Nephron progenitor cell (in vitro differentiated cells): ENCODE measurements at places on chromosomes 3 and 15.
A peak's percentile ranks its signal among the peaks of the same experiment; 100 is the strongest.

- peak; percentile 93 for DNase-seq
Measured at GRCh38 chr3:52001443-52001974, 5.8 kb upstream of the RPL29 start.

DNA sequence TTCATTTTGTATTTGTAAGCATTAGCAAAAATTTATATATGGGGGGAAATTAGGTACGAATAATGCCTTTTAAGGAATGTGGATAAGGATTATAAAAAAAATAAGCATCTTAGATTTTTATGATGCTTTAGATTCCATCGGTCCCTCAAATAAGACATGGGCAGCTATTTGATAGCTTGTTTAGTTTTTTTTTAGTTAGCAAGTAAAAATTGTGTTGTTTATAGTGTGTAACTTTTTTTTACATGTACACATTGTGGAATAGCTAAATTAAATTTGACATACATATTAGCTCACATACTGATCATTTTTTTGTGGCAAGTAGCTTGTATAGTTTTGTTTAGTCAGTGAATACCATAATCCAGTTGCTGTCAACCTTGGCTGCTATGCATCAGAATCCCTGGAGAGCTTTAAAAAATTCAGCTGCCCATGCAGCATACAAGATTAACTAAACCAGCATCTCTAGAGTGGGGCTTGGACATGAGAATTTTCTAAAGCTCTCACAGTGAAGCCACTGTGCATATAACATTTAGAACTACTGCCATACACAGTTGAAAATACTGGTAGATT is 53.9 kb downstream of the TMOD3 start:
- DNase-seq: no peak

DNA sequence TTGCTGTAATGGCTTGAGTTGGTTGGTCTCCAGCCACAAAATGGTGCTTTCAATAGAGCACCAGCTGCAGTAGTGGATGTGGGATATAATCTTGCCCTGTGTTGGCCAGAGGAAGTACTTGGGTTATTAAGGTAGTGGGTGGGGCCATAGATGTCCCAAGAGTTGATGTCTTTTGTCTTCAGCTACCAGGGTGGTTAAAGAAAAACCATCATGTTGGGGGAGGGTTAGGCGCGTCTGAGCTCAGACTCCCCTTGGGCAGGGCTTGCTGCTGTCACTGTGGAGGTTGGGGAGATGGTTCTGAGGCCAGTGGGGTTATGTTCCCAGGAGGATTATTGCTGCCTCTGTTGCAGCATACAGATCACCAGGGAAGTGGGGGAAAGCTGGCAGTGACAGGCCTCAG is 46.9 kb upstream of the GADL1 start:
- no peak for DNase-seq

DNA sequence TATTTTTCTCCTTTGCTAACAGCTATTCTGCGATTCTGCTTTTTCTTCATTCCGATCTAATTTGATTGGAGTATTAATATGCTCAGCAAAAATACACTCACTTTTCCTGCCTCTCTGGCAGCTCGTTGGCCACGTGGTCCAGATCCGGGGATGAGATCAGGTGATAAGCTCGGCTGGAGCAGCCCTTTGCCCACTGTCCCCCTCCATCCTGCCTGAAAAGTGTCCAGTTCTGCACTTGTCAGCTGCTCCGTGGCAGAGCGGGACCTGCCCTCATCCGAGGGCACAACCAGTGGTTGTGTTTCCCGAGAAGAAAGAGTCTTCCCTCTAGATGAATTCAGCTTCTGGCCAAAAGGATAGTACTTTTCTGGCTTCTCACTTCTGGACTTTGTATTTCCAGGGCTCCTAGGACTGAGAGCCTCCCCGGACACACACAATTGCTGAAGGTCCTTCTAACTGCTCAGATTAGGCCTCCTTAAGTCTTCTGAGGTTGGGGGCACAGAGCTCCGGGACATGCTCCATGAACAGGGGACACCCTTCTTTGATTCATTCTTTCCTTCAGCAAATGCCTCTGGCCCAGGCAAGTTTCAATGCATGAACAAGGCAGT is 103.9 kb upstream of the ALDH1A3 start:
- no peak for DNase-seq

DNA sequence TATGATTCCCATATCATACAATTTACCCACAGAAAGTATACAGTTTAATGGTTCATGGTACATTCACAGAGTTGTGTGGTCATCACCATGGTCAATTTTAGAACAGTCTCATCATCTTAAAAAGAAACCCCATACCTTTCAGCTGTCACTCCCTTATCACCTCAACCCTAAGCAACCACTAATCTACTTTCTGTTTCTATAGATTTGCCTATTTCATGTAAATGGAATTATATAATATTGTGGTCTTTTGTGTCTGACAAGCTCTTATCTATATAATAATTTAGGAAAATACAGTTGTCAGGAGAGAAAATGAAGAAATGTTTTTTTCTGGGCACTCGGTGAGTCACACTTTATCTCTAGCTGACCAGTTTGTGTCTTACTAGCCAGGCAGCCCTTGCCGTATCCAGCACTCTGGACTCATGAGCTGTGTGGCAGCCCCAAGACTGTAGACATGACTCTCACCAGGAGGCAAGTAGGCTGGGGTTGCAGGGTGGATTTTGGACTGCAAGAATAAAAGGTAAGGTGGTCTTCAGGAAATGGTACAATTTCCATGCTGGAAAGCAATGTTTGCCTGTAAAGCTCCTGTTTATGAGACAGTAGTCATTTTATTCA is 234.6 kb downstream of the THRB start:
- no peak for DNase-seq

DNA sequence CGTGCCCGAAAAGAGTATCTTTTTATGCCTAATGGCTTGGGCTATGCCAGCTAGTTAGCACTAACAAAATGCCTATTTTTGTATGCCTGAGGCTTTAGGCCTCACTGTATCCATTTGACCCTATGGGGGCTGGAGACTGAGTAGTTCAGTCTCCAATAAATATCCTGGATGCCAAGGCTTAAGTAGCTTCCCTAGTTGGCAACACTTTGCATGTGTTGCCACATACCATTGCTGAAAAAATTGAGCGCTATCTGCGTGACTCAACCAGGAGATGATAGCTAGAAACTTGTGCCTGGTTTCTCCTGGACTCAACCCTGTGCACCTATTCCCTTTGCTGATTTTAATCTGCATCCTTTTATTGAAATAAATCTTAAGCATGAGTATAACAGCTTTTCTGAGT is 58.4 kb upstream of the ATP2C1 start:
- DNase-seq: no peak

GRCh38 chr15:71304681-71305080 is 189.4 kb downstream of the THSD4 start:
- DNase-seq: no peak

DNA sequence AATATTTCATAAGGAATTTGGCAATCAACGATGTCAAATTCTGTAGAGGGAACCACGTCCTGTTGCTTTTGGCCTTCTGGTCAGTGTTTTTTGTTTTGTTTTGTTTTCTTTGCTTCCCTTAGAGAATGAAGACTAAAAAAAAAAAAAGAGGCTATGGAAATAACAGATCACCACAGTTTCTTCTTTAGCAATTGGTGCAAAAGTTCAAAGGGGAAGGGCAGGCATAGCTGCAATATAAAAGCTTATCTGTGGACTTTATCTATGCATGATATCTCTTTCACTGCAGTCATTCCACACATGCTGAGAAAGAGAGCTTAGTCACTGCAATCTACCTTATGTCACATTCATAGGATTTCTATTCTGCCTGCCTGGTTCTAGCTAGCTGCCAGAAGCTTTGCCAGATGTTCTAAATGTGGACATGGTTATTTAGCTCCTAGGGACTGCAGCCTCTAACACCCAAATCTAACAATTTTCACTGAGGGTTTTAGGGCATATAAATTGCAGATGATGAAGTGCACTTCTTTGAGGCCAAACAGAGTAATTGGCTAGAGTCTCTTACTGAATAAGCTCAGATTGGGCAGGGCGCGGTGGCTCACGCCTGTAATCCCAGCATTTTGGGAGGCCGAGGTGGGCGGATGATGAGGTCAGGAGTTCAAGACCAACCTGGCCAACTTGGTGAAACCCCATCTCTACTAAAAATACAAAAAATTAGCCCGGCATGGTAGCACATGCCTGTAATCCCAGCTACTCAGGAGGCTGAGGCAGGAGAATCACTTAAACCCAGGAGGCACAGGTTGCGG is 637.2 kb downstream of the NTRK3 start:
- no peak for DNase-seq

DNA sequence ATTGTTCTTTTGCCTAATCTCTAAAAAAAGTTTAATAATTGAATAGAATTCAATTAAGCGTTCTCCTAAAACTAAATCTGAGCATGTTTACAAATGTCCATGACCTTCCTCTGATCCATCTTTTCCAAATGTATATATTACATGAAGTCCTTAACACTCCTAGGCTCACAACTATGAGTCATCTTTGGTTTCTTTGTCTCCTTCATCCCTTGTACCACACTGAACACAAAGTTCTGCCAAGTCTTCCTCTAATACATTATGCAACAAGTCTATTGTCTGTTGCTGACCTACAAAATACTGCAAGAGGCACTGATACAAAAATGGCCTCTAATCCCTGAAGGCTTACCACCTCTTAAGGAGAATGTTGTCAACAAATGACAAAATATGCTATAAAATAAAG is 550.2 kb downstream of the PYDC2 start:
- DNase-seq: no peak

- no peak for DNase-seq
Measured at GRCh38 chr15:95131131-95131556, 899.8 kb downstream of the MCTP2 start.

- no peak for DNase-seq
Measured at GRCh38 chr15:63104727-63105126, 16.9 kb upstream of the LACTB start.

- no peak for DNase-seq
Measured at GRCh38 chr3:38375072-38375471, 28.5 kb downstream of the XYLB start.

- DNase-seq: peak; percentile 21
Measured at GRCh38 chr15:98562331-98562937, 85.9 kb upstream of the IGF1R start.

GRCh38 chr3:159620873-159621272 is 367.8 kb upstream of the IL12A start:
- no peak for DNase-seq

DNA sequence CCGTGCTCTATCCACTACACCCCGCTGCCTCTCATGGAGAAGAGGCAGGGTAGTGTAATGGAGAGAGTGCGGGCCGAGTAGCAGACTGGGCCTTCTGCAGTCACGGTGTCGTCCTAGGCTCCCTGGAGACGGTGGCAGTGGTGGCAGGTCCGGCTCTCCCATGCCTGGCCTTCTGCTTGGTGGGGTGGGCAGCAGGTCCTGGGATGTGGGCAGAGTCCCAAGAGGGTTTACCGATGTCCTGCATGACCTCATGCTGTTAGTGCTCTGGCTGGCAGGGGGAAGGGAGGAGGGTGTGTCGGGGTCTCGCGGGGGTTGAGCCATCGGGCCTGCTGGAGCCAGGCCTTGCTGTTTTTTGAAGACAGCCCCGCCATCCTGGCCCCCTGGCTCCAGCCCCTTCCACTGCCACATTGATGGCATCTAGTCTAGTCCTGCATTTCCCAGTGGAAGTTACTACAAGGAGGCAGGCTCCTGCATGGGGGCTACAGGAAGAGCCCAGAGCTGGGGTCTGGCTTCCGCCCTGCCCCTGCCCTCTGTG is 73.6 kb upstream of the SEC13 start:
- no peak for DNase-seq

- no peak for DNase-seq
Measured at GRCh38 chr3:130991126-130991525, 35.5 kb downstream of the ASTE1 start.

DNA sequence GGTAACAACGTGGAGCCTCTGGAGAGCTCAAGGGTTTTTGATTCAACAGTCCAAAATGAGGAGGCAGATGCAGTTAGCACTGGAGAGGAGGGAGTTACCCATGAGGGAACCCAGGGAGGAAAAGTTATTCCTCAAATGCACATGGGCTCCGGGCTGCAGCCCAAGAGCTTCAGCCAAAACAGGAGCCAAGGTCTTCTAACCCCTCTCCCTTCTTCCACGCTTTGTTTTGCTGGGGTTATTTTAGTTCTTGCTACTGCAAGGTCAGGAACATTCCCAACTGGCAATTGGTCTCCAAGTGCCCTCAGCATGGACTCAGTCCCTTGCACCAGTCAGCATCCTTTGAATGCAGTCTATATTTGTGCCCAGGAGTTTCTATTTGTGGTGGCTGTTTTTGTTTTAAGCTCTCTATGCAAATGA is 90.0 kb downstream of the TGFBR2 start:
- DNase-seq: no peak

DNA sequence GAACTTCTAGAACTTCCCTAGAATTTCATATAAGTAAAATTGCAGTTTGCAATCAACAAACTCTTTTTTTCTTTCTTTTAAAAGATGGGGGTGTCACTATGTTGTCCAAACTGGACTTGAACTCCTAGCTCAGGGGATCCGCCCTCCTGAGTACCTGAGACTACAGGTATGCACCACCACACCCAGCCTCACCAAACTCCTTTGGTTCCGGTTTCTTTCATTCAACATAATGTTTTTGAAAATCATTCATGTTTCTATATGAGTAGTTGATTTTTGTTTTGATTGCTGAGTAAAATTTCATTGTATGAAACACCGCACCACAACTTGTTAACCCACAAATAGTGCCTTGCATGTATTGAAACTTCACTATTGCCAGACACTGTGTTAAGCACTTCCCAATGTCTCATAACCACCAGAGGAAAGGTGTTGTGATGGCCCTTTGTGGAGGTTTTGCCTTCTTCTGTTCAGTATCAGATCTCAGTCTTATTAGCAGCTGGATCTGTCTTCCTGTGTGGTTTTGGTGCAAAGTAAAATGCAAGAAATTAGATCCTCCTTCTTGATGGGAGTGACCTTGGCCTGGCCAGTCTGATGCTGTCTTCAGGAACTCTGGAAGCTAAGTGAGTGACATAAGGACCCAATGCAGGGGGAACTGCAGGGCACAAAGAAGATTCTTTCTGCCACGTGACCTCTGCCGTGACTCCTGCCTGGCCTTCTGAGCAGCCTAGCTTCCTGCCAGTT is 78.8 kb upstream of the UBE2E1 start:
- DNase-seq: no peak

GRCh38 chr15:65392368-65392767 is 14.6 kb upstream of the IGDCC3 start:
- DNase-seq: no peak

- no peak for DNase-seq
Measured at GRCh38 chr3:188400494-188401243, 246.7 kb downstream of the LPP start.

- no peak for DNase-seq
Measured at GRCh38 chr3:134126153-134126552, 96.4 kb upstream of the SLCO2A1 start.

DNA sequence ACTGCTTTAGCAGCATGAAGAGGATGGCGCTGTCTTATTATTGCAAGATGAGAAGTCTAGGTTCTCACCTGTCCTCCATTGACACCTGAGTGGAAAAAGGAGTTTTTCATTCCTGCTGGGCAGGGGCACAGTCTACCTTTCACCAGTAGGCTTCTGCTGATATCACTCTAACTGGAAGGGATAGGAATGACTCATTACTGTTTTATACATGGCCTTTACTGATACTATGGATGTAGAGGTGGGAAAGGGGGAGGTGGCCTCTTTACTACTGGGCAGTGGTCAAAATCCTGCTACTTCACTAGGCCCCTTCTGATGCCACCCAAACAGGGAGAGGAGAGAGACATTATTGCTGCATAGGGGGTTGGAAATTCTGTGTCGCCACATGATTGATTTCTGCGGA is 97.8 kb downstream of the BBX start:
- DNase-seq: no peak
